ENCODE measurements at places on chromosomes 7 and 10.

DNA sequence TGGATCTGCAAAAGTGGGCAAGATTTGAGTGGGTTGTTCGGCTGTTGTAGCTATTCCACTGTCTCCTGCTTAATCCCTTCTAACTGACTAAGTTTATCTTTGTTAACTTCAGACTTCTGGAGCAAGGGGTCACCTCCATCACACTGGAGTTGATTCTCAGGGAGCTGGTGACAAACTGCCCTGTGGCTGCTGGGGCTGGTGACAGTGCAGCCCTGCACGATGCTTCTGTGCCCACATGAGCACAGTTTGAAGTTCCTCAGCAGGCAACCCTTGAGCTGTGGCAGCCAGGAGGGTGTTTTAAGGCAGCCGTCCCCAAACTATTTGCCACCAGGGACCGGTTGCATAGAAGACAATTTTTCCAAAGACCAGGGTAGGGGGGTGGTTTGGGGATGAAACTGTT, 40.5 kb downstream of the ADRB1 start:
- DNase-seq: no peak

GRCh38 chr7:100407285-100408180, 21.0 kb downstream of the ZCWPW1 start:
- DNase-seq: peak; percentile 75

GRCh38 chr10:6177880-6178281, 24.9 kb upstream of the PFKFB3 start:
- no peak for DNase-seq

GRCh38 chr10:30285970-30286369, 63.1 kb downstream of the MTPAP start:
- no peak for DNase-seq

DNA sequence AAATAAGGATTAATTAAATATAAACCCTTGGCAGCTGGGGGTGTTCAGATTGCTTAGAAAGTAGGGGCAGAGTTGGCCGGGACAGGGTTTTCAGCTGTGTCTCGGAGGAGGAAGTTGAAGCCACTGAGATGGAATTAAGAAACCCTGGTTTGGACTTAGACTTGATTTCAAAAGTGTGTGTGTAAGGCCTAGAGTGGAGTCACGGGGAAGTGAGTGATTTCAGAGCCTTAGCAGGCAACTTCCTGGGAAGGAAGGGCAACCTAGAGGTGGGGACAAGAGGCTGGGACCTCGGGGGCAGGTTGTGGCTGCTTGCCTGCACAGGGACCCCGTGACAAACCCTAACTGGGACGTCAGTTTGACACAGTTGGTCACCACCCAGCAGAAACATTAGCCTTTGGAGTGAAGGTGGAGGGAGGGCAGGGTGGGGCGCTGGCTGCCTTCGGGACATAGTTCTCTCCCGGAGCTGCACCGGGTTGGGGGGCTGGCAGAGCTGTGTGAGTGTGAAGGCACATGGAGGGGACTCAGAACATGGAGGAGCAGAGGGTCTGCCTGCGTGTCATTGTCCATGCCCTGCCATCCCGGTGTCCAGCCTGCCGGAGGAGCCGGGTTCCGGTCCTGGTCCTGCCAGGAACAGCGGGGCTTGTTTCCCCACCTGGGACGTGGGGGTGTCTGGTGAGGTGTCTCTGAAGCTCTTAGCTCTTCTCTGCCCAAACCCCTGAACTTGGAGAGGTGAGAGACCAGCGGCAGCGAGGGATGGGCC, 1.8 kb downstream of the BRI3 start:
- peak; percentile 27 for DNase-seq

GRCh38 chr7:119711104-119711503, 561.9 kb upstream of the KCND2 start:
- no peak for DNase-seq

GRCh38 chr7:84204655-84205054, 10.1 kb upstream of the SEMA3A start:
- DNase-seq: peak; percentile 25

DNA sequence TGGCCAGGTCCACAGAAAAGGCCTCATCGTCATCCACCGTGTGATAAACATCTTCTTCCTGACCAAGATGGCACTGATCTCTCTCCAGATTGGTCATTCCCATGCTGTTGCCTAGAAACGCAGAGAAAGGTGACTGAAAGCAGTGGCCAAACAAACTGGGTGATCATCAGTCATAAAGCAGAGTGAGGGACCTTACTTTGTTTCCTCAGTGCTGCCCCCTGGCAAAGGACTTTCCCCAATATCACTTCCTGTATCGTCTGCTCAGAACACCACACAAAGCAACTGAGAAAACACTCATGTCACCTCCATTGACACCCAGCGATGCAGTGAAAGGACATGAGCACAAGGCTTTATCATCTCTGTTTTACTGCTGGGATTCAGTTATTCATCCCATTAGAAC, 40.0 kb upstream of the TM9SF3 start:
- no peak for DNase-seq

GRCh38 chr7:29794959-29795629, 11.2 kb upstream of the WIPF3 start:
- DNase-seq: no peak

DNA sequence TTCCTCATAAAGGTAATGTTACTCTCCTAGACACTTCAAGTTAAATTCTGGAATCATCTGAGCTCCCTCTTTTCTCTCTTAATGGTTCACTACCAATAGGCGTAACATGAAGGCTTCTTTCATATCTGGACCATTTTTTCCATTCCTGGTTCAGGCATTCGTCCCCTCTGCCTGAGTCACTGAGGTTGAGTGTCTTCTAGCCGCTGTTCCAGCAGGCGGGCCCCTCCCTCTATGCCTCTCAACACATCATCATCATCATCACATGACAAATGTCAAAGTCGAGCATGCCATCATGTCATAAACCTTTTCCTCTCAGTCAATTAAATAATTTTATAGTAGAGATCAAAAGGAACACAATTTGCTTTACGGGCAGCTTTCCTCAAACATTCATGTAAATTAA, 168.9 kb upstream of the ASAH2 start:
- DNase-seq: no peak

DNA sequence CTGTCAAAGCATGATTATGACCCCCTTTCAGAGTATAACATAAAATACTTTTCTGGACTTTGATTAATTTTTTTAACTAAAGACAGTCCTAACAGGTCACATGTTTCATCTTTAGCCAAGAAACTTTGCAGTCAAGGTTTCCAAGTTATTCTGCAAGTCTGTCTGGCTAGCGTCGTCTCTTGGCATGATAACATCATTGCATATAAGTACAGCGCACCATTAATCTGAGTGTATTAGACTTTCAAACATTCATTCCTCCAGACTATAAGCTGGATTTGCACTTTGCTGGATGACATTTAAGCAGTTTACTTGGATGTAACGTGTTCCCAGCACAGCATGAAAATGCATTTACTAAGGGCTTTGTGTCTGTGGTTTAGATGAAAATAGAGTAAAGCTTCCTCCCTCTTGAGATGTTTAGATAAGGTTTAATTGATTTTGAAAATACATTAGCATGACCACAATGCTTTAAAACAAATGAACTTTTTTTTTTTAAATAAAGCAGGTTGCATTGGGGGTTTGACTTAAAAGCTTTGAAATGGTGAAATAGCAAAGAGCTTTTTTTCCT, 349.0 kb upstream of the MTPN start:
- DNase-seq: no peak

- DNase-seq: no peak
These were observed 421.2 kb downstream of the IPMK start for GRCh38 chr10:57846307-57847065.

DNA sequence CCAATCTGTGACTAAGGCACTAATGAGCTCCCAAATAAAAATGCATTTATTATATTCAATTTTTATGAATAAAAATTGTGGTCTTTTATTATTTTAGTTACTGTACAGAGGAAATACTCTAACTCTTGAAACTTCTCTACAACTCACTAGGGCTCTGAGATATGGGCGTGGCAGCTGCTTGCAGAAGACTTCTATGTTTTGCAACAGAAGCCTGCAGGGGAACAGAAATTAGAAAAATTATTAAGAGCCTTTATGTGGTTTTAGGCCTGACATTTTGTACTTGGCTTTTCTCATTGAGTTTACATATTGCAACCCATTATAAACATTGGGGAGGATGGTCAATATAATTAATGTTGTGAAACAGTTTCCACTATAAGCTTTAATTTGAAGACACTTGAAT, 581.4 kb downstream of the TNS3 start:
- DNase-seq: no peak

DNA sequence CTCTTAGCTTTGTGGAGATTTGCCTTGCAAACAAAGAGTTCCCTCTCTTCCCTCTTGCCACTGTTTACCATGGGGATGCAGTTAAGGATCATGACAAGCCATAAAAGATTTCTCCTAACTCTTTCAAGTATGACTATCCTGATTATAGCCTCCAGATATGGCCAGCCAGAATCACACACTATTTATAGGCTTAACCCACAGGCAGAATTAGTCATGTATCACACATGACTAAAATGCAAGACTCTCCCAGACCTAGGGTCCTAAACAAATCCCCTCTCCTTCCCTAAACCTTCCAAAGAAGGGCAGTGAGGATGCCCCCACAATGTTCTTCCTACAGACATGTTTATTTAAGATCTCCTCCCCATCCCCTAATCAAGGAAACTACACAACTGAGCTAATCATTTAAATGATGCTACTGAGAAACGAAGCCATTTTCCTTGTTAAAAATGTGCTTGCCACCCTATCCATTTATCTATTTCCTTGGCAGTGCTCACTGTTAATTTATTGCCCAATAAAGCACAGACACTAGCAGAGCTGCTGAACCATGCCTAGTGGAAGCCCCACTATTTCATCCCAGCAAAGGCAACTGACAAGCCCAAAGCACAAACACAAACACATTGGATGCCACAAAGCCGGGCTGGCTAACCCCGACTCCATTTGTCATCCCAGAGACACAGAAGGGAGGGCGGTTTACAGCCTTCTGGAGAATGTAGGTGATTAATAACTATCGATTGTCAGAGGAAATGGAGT, 363.4 kb downstream of the KCNMA1 start:
- DNase-seq: peak; percentile 56

- no peak for DNase-seq
These were observed 238.4 kb downstream of the KCNMA1 start for GRCh38 chr10:77398986-77399755.

DNA sequence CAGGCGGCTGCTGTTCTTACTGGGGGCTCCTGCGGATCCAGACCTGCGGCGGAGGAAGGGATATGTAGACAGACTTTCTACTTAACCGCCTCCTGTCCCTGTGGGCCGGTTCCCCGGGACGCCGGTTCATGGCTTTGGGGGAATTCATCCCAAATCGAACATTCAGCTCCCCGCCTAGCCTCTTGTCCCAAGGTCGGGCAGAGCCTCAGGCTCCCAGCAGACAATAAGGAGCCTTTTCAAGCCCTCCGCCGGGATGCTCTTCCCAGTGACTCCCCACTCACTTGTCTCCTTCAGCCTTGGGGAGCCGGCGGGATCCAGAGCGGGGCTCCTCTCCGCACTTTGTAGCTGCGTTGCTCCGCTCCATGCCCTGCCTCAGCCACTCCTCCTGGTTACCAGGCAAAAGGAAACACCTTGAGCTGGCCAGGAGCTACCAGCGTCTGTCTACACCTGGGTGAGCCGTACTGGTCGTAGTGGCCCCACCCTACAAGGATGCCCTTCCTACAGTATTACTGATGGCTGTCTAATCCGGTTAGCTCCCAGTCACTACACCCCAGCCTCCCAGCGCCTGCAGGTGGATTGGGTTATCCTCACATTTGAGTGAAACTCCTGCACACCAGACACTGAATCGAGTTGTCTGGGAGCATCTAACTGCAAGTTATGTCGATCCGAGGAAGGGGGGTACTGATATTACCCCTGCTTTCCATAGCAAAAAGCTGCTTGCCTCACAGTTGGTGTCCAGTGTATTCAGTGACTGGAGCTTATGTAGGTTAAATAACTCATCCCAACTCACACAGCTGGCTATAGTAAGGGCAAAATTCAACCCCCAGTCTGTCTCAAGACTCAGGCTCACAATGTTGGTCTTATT, at the start of gene C10orf95:
C10orf95 (minus strand) TSS at position 439 of the 865 bp plus-strand sequence. CDS start 450 bp downstream, outside the sequence.
- no peak for DNase-seq

- DNase-seq: no peak
These were observed 47.1 kb upstream of the UBN2 start for GRCh38 chr7:139183878-139184338.

GRCh38 chr7:70421319-70421718, 710.6 kb upstream of the GALNT17 start:
- no peak for DNase-seq

GRCh38 chr10:76641215-76641614, 996.4 kb downstream of the KCNMA1 start:
- DNase-seq: no peak

DNA sequence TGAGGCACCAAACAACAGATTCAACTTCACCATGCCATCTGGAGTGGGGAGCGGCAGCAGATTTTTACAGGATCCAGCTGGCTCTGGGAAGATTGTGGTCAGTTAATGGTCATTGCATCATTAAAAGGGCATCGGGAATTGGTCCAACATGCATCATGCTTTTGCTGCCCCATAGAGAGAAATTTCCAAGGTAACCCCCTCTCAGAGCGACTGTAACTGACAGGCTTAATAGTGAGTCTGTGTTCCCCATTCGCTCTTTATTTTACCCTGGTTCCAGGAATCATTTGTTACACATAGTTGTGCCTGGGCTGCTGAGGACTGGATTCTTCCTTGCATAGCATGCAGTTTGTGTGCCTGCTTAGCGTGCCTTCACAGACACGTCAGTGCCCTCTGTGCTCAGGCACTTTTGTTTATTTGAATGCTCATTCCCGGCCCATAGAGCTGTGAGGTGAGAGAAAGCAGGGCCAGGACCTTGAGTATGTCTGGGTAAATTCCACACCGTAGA, 49.9 kb downstream of the CDHR3 start:
- DNase-seq: no peak

- no peak for DNase-seq
These were observed 129.3 kb upstream of the PHYHIPL start for GRCh38 chr10:59047180-59047579.

DNA sequence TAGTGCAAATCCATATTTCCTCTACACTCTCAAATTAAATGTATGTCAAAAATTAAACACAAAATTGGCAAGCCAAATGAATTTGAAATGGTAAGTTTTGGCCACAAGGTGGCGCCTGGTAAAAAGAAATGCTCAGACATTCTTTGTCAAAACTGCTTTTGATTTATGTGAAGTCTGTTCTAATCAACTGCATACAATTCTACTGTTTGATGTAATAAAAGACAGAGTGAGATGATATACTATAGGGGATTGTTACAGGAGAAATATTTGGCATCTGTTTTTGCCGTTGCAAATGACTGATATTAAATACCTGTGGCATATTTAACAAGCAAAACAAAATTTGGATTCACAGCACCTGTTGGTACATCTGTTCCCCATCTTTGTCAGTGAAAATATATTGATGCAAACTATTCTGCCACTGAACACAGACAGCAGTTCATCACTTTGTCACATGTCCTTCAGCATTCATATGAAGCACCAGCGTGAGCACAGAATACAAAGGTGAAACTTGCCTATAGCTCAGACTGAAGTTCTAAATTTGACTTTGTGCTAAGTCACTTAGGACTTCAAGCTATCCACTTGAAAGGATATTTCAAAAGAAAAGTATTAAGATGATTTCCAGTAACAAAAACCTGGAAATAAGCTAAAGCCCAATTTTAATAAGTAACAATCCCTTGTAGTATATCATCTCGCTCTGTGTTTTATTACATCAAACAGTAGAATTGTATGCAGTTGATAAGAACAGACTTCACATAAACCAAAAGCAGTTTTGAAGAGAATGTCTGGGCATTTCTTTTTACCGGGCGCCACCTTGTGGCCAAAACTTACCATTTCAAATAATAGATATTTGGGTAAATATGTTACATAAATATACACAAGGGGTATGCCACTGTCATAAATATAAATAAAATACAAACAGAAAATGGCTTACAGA, 10.2 kb upstream of the CH25H start:
- DNase-seq: peak; percentile 68
